ENCODE measurements at places on chromosomes 6 and 20. TPM values are rescaled to one million over a fixed set of nuclear protein-coding genes. Genes with fewer than 3 reads are reported as not detected.

UBR2 gene
- total RNA-seq: 23.6 TPM

MUCL3 gene
- 0.49 TPM for total RNA-seq

CTAGE9 gene
- total RNA-seq: not detected

RHAG gene
- 2.5 TPM for total RNA-seq

PRL gene
- total RNA-seq: not detected

PPIL6 gene
- total RNA-seq: 3.9 TPM

FUT9 gene
- total RNA-seq: not detected

ALDH5A1 gene
- 14.2 TPM for total RNA-seq

HDGFL1 gene
- not detected for total RNA-seq

FAXC gene
- total RNA-seq: 6.6 TPM

VNN1 gene
- total RNA-seq: 2.0 TPM

WFDC10B gene
- total RNA-seq: not detected

GLP1R gene
- total RNA-seq: not detected

HLA-G gene
- not detected for total RNA-seq

- no peaks in the 10 kb centered on the region for H3K36me3 ChIP-seq
- H3K4me1 ChIP-seq: no peaks in the 10 kb centered on the region
- H3K27ac ChIP-seq: no peak overlapping the region
- H3K4me3 ChIP-seq: no peak overlapping the region
- no peaks in the 10 kb centered on the region for H3K27me3 ChIP-seq
- no peak for DNase-seq
Observed at GRCh38 chr20:2264118-2264517, 31.7 kb upstream of the TGM3 start.

GRCh38 chr20:24771542-24772061, 177.5 kb upstream of the CST7 start:
- DNase-seq: no peak
- H3K4me3 ChIP-seq: no peak overlapping the region
- no peaks in the 10 kb centered on the region for H3K36me3 ChIP-seq
- H3K27ac ChIP-seq: no peak overlapping the region

- no peak for DNase-seq
- H3K27ac ChIP-seq: no peak overlapping the region
- H3K27me3 ChIP-seq: no peaks in the 10 kb centered on the region
- H3K4me1 ChIP-seq: no peaks in the 10 kb centered on the region
Observed at GRCh38 chr20:23197836-23198235, 111.7 kb upstream of the CD93 start.

GRCh38 chr6:7323074-7323473, 10.1 kb upstream of the SSR1 start:
- H3K27ac ChIP-seq: no peak overlapping the region
- no peak overlapping the region for H3K4me3 ChIP-seq
- H3K36me3 ChIP-seq: no peaks in the 10 kb centered on the region
- no peak for DNase-seq
- H3K27me3 ChIP-seq: no peaks in the 10 kb centered on the region

GRCh38 chr6:168589275-168589674, 148.3 kb downstream of the SMOC2 start:
- no peaks in the 10 kb centered on the region for H3K36me3 ChIP-seq
- H3K27me3 ChIP-seq: no peaks in the 10 kb centered on the region
- no peaks in the 10 kb centered on the region for H3K4me1 ChIP-seq
- H3K4me3 ChIP-seq: no peak overlapping the region
- H3K27ac ChIP-seq: no peak overlapping the region

DNA sequence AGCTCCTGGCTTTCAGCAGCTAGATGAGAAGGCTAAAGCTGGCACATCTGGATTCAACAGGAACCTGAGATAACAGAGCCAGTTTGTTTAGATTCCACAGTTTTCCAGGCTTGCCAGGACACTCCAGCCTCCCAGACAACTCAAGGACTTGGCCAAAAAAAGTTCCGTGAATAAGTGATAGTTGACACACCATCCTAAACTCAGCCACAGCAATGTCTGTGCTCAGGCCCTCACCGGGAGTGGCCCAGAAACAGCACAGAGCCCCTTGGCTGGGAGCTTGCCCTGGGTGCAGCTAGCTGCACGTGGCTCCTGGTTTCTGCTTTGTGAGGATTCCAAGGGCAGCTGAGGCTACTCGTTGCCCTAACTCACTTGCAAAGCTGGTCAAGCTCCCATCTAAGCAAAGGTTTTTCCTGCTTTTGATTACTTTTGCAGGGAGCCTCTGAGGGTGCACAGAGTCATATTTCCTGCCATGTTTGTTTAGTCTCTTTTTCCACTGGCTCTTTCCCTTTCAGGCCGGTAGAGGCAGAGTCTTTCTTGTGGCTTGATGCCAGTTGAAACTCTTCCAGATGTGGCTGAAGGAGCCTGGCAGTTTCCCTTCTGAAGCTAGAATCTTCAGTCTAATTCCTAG, 118.3 kb upstream of the ECI2 start:
- H3K27ac ChIP-seq: no peak overlapping the region
- peaks cover 17% of the 10 kb centered on the region for H3K4me1 ChIP-seq
- no peaks in the 10 kb centered on the region for H3K36me3 ChIP-seq
- no peak overlapping the region for H3K4me3 ChIP-seq
- H3K27me3 ChIP-seq: no peaks in the 10 kb centered on the region
- no peak for DNase-seq

- H3K27ac ChIP-seq: no peak overlapping the region
- H3K4me1 ChIP-seq: no peaks in the 10 kb centered on the region
- H3K27me3 ChIP-seq: no peaks in the 10 kb centered on the region
- DNase-seq: no peak
- no peak overlapping the region for H3K4me3 ChIP-seq
- H3K36me3 ChIP-seq: no peaks in the 10 kb centered on the region
Observed at GRCh38 chr20:11608736-11609135, 309.0 kb upstream of the BTBD3 start.

- H3K36me3 ChIP-seq: no peaks in the 10 kb centered on the region
- no peaks in the 10 kb centered on the region for H3K27me3 ChIP-seq
- H3K27ac ChIP-seq: no peak overlapping the region
- no peak overlapping the region for H3K4me3 ChIP-seq
- DNase-seq: no peak
Observed at GRCh38 chr6:167079853-167080297, 43.0 kb upstream of the CCR6 start.

DNA sequence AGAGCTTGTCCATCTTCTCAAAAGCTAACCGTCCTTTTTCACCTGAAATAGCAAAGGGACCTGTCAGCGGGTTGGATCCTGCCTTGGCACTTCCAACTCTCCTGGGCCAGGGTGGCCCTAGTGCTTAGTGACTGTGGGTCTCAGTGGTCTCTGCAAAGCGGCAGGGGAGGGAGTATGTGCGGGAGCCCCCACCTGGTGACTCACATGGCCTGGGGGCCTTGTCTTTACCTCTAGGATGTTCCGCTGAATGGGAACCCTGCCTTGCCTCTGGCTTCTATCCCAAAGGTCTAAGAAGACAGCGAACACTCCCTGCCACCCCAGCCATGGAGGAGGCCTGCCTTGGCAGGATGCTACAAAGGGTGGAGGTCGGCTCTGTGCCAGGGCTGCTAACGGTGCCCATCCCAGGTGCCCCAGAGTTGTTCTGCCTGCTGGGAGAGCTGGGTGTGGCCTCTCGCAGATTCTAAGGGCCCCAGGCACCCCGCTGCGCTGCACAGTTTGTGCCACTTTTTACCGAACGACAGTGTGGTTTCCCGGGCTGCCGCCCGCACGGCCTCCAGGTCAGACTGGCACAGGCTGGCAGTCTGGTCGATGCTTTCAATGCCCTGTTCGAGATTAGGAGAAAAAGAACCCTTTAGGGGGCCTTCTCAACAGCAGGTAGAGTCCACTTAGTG, 77.2 kb downstream of the PTPN1 start:
- no peak overlapping the region for H3K4me3 ChIP-seq
- peaks cover 44% of the 10 kb centered on the region for H3K36me3 ChIP-seq
- DNase-seq: no peak

GRCh38 chr20:51731731-51732095, 36.5 kb downstream of the ATP9A start:
- DNase-seq: no peak
- H3K4me1 ChIP-seq: peaks cover 17% of the 10 kb centered on the region
- H3K36me3 ChIP-seq: no peaks in the 10 kb centered on the region
- peak overlapping the region; percentile 58 for H3K27ac ChIP-seq
- H3K4me3 ChIP-seq: peak overlapping the region; percentile 8
- H3K27me3 ChIP-seq: no peaks in the 10 kb centered on the region

DNA sequence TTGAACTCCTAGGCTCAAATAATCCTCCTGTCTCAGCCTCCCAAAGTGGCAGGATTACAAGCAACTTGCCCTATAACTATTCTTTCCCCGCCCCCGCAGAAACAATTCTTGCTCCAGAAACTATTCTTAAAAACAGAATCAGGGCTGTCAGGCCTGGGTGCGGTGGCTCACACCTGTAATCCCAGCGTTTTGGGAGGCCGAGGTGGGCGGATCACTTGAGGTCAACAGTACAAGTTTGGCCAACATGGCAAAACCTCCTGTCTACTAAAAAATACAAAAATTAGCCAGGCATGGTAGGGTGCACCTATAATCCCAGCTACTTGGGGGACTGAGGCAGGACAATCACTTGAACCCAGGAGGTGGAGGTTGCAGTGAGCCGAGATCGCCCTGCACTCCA, 31.2 kb downstream of the SAMHD1 start:
- H3K4me1 ChIP-seq: no peaks in the 10 kb centered on the region
- DNase-seq: no peak
- no peaks in the 10 kb centered on the region for H3K27me3 ChIP-seq
- no peak overlapping the region for H3K27ac ChIP-seq
- H3K4me3 ChIP-seq: no peak overlapping the region
- no peaks in the 10 kb centered on the region for H3K36me3 ChIP-seq

DNA sequence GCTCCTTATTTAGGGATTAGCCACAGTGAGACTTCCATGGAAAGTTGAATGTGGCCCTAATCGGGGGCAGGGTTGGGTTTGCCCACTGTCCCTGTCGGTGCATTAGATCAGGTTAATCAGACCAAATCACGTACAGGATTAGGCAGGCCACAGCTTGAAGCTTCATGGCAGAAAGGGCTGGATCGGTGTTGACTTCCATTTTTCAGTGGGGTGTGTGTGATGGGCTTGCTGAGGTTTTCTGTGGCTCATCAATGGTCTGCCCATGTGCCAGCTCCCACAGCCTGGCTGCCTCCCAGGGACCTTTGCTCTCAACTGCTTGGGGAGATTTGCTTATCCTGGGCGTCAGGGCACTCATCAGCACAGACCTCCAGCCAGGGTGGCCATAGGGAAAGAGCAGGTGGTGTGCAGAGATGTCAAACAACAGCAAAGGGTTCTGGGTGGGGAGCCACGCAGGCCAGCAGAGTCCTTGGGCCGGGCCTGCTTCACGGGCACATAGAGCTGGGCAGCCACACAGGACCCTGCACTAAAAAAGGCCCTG, 130.7 kb downstream of the TFAP2C start:
- H3K27me3 ChIP-seq: no peaks in the 10 kb centered on the region
- H3K4me3 ChIP-seq: no peak overlapping the region
- H3K36me3 ChIP-seq: no peaks in the 10 kb centered on the region
- no peak for DNase-seq
- H3K27ac ChIP-seq: no peak overlapping the region

- H3K36me3 ChIP-seq: no peaks in the 10 kb centered on the region
- H3K4me3 ChIP-seq: no peak overlapping the region
- no peak overlapping the region for H3K27ac ChIP-seq
- no peak for DNase-seq
- no peaks in the 10 kb centered on the region for H3K4me1 ChIP-seq
Observed at GRCh38 chr6:88584581-88585275, 378.7 kb downstream of the RNGTT start.

DNA sequence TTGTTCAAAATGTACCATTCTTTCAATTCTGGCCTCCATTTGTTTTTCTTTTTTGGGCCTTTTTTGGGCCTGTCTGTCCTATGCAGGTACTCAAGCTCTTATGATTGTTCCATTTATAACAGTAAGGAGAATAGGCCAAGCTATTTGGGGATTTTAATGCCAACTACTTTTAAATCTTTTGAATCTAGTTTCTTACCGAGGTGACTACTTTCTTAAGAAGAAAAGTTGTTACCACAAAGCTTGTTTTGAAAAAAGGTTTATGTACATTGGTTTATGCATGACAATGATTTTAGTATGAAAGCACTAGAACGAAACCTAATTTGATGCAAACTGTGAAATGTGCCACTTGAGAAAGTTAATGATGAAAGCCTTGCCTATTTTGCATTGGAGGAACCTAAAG, 98.3 kb upstream of the MTHFD1L start:
- H3K4me3 ChIP-seq: no peak overlapping the region
- no peaks in the 10 kb centered on the region for H3K4me1 ChIP-seq
- H3K27me3 ChIP-seq: no peaks in the 10 kb centered on the region
- H3K36me3 ChIP-seq: no peaks in the 10 kb centered on the region
- DNase-seq: no peak
- no peak overlapping the region for H3K27ac ChIP-seq

- H3K36me3 ChIP-seq: no peaks in the 10 kb centered on the region
- no peak overlapping the region for H3K4me3 ChIP-seq
- no peaks in the 10 kb centered on the region for H3K4me1 ChIP-seq
- no peak for DNase-seq
- no peaks in the 10 kb centered on the region for H3K27me3 ChIP-seq
Observed at GRCh38 chr20:16808796-16809195, 60.6 kb downstream of the OTOR start.

DNA sequence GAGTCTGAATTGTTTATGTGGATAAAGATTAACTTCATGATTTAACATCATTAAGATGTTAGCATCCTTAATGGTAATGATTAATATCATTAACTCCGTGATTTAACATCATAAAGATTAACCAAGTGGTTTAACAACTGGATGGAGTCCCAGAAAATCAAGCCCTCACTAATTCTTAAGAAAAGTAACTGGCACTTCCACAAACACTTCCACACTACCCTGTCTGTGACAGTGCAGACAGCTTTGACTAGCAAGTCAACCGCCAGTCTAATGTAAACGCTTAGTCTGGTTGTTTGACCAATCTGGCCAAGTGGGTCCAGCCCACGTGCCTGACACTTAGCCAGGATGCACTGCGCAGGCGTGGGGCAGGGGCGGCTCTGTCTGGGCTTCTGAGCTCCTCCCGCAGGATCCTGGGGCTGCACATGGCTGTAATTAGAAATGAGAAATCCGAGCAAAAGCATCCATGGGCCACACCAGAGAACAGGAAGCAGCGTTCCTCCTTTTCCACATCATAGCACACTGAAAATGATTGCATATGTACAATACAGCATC, 424.2 kb downstream of the FOXA2 start:
- H3K4me3 ChIP-seq: no peak overlapping the region
- H3K4me1 ChIP-seq: no peaks in the 10 kb centered on the region
- H3K36me3 ChIP-seq: no peaks in the 10 kb centered on the region
- no peak overlapping the region for H3K27ac ChIP-seq
- no peaks in the 10 kb centered on the region for H3K27me3 ChIP-seq
- DNase-seq: no peak

GRCh38 chr20:60541991-60542390, 583.8 kb downstream of the CDH26 start:
- DNase-seq: no peak
- H3K27ac ChIP-seq: no peak overlapping the region
- H3K4me3 ChIP-seq: no peak overlapping the region
- no peaks in the 10 kb centered on the region for H3K36me3 ChIP-seq

DNA sequence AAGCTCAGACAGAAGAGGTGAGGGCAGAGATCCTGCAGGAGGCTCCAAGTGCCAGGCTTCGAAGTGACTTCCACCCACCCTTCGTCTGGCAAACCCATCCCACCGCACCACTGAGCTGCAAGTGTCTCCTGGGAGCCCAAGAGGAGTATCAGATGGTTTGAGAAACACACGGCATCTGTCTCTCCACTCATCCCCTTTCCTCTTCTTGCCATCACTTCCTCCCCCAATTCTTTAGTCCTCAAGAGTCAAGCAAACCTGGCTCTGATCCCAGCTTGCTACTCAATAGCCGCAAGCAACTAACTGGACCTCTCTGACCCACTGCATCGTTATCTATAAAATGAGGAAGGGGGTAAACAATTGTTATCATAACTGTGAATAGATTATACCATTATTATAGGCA, 142.1 kb downstream of the BMP7 start:
- no peaks in the 10 kb centered on the region for H3K36me3 ChIP-seq
- no peak for DNase-seq
- no peak overlapping the region for H3K4me3 ChIP-seq
- H3K27ac ChIP-seq: no peak overlapping the region
